Stimulated activated CD4-positive, alpha-beta T cell treated with anti-CD3 and anti-CD28 coated beads, Interleukin-4, amount 100 ng/mL, for 24 hours (primary cell): ENCODE measurements at places on chromosomes 1 and 21.

DNA sequence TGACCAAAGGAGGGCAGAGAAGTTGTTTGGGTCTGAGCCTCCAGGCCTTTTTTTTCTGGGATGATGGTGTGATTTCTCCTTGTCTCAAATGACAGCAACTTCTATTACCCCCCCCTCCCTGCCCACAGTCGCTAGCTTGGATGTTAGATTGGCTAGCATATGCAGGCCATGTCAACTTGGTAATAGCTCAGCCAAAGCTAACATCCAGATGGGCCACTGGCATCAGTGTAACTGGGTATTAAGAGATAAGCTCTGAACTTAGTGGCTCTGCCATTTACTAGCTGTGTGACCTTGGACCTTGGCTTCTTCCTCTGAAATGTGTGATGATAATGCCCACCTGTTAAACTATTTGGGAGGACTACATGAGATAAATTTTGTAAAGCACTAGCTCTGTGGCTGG lies 86.9 kb upstream of the TSPAN2 start:
- no peak for DNase-seq

- no peak for DNase-seq
These were observed 4.3 kb upstream of the FOXD2 start for GRCh38 chr1:47433477-47434050.

- no peak for DNase-seq
These were observed 216.2 kb downstream of the SDCCAG8 start for GRCh38 chr1:243471754-243472745.

DNA sequence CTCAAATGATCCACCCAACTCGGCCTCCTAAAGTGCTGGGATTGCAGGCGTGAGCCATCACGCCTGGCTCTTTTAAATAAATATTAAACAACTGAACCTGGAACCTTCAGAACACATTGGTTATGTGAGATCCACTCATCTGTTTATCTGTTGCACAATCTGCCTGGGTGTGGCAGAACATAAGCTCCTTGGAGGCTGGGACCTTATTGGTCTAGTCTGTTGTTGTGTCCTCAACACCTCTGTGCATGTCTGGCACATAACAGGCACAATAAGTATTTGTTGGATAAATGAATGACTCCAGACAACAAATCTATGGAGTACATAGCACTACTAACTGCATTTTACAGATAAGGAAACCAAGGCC lies 4.1 kb upstream of the NBL1 start:
- no peak for DNase-seq

- DNase-seq: no peak
These were observed 454.4 kb upstream of the ADGRL4 start for GRCh38 chr1:79460773-79461436.

DNA sequence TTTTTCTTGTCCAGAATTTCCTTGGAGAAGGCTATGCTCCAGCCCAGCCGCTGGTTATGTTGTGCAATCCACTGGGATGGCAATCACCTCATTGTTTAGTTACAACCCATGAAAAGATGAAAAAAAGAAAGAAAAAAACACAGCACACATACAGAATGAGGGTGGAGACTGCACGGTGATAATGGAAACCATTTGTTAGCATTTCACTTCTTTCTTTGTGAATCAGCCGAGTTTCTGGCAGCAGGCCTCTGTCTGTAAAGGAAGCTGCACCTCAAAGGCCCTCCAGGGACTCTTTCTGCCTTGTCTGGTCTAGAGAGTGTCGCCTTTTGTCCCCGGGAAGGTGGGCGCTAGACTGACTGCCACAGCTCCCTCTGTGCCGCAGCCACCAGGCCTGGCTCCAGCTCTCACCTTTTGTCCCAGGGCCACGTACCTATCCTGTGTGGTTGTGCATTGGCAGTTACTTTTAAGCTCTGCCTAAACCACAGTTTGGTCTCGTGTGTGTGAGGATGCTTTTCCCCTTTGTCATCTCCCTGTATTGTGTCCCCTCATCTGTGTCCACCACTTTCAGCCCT lies 35.6 kb downstream of the NGF start:
- no peak for DNase-seq

DNA sequence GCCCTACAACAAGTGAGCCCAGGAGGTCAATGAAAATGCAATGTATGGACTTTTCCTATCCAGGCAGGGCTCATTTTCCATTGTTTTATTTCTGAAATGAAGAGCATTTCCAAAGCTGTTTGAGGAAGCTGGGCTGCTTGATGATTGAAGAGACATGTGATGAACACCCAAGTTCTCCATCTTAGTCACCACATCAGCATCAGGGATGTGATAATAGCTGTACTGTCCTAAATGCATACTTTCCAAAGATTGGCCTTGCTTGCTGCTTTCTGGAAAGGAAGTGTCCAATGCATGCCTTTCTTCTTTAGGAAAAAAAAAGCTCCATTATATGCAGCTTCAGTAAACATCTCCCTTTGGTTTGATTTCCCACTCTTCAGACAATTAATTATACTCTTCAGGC lies 425.9 kb upstream of the RUNX1 start:
- DNase-seq: no peak

- DNase-seq: no peak
These were observed 107.9 kb downstream of the SLC45A1 start for GRCh38 chr1:8425781-8426161.

- DNase-seq: no peak
These were observed 38.0 kb upstream of the HLX start for GRCh38 chr1:220841293-220841692.

GRCh38 chr1:42210421-42211133 lies 46.0 kb upstream of the GUCA2A start:
- DNase-seq: no peak

- no peak for DNase-seq
These were observed 435 bp downstream of the ILF2 start for GRCh38 chr1:153670257-153670858.

- DNase-seq: no peak
These were observed 1.5 kb downstream of the ITSN1 start for GRCh38 chr21:33643658-33644311.

- DNase-seq: no peak
These were observed 39.0 kb upstream of the CASZ1 start for GRCh38 chr1:10835421-10835820.

- DNase-seq: no peak
These were observed 35.4 kb upstream of the FOXO6 start for GRCh38 chr1:41325801-41326200.

GRCh38 chr1:31620631-31621497 lies 3.4 kb downstream of the HCRTR1 start:
- DNase-seq: no peak

DNA sequence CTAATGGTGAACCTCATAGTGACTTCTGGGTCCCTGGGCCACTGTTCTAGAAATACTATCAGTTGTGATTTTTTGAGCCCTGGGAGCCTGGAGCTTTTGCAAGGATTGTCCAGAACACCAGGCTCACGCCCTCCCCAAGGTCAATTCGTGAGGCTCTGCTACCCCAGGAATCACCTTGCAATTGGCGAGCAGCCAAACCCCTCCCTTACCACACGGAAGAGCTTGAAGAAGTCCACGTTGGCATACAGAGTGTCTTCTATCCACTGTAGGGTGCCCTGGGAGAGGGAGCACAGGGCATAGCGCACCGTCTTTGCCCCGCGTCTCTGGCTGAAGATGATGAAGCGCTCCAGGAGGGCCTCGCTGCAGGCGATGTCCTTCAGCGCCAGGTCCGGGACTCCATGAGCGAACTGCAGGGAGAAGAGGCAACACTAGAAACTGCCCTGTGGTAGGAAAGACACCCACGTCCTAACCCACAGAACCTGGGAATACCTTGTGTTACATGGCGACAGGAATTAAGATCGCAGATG lies 22.3 kb downstream of the ABCA4 start:
- no peak for DNase-seq

DNA sequence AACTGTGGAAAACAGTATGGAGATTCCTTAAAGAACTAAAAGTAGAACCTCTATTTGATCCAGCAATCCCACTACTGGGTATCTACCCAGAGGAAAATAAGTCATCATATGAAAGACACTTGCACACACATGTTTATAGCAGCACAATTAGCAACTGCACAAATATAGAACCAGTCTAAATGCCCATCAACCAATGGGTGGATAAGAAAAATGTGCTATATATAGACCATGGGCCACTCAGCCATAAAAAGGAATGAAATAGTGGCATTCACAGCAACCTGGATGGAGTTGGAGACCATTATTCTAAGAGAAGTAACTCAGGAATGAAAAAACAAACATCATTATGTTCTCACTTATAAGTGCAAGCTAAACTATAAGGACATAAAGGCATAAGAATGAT lies 105.0 kb upstream of the PGBD5 start:
- DNase-seq: no peak

DNA sequence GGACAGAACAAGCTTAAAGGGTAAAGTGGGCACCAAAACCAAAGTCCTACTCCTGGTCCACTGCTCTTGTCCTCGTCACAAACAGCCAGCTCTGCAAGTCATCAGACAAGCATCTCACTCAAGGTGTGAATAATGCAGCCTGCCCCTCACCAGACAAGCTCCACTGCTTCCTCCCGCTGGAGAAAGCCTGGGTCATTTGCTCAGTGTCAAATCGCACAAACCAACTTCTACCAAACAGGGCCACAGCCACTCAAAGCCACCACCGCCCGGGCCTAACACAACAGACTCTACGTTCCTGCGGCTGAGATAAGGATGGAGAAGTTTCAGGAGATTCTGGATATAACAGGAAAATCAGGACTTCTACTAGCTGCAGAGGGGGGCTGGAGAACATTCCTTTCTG lies 3.3 kb downstream of the SSBP3 start:
- no peak for DNase-seq

DNA sequence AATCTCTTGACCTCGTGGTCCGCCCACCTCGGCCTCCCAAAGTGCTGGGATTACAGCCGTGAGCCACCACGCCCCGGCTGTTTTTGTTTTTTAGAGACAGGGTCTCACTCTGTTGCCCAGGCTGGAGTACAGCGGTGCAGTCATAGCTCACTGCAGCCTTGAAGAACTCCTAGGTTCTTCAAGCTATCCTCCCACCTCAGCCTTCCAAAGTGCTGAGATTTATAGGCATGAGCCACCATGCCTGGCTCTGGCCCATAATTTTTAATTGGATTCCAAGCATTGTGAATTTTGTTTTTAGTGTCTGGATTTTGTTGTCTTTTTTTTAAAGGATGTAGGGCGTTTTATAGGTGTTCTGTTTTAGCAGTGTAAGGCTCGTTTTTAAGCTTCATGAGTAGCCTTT lies 28.6 kb upstream of the TXLNA start:
- no peak for DNase-seq

DNA sequence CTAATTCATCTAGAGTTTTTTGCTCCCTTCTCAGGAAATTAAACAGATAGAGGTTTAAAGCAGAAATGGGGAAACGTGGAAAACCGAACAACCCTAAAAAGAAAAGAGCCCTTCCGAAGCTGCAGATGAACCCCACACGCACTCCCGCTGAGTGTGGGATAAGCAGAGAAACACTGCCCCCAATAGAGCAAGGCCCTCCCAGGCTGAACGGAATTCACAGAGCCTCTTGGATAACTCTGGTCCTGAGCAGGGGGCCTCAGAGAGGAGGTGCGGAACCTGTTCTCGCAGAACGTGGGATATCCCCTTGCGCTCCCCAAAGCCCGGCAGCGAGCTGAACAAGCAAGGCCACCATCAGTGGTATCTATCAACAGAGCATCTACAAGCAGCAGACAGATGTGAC lies 44.9 kb downstream of the SSBP3 start:
- DNase-seq: no peak

- no peak for DNase-seq
These were observed 203.8 kb upstream of the POU3F1 start for GRCh38 chr1:38250356-38250755.

DNA sequence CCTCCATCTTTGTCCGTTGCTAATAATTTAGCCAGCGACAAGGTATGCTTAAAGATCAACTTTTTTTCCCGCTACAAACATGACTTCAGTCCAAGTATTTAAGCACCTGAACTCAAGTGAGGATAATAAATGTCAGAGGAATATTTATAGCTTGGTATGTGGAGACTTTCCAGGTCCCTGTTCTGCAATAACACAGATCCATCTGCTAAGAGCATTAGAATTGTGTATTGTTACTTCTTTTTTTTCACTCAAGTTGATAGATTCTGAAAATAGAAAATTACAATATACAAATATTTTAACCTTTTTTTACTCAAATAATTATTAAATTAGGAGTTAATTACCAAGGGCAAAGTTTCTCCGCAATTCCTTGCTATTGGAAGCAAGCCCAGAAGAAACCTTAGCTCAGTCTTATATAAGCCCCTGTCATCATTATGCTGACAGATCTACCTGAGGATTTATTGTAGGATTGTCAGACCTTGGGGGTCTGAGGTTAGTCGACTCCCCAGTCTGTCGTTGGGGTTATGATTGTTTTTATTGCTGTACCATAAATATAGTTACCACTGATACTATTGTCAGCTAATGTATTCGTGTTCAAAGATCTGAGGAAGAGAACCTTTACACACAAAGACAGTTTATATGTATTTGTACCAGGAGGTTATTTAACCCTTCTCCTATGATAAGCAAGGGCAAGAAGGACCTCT lies 337.9 kb downstream of the TBX15 start:
- DNase-seq: no peak

DNA sequence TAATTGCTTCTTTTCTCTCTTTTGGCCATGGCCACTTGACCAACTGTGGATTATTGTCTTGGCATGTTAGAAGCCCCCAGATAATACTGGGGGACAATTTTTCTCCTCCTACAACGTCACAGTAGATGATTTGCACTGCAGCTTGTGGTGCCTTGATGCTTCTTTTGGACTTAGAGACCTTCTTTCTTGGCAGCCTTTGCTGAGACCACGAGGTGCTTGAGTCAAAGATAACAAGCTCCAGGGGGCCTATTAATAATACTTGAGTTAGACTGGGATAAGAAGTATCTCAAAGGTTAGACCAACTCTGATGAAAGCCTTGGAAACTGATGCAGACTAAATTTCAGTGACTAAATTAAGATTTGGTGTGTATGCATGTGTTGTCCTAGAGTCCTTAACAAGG lies 3.2 kb downstream of the PPP1R12B start:
- DNase-seq: no peak

DNA sequence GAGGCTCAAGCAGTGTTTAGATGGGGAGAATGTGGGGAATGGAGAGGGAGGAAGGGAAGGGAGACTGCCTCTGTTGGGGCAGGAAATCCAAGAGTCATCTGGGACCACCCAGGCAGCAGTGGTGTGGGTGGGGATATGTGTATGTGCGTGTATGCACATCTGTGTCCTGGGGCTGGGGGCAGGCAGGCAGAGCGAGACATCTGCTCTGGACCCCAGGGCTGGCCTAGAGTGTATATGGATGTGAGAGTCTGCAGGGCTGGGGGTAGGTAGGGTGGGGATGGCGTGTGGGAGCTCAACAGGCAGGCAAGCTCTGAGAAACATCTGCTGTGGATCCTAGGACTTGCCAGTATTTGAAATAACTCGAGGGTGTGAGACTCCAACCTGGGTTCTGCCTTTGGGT lies 3.5 kb downstream of the PTCH2 start:
- no peak for DNase-seq

GRCh38 chr1:77582905-77583304 lies 99.6 kb downstream of the ZZZ3 start:
- DNase-seq: no peak

GRCh38 chr1:203080456-203080855 lies 5.4 kb downstream of the MYOG start:
- no peak for DNase-seq
